Activated naive CD4-positive, alpha-beta T cell treated with anti-CD3 and anti-CD28 coated beads, Interleukin-2, amount 50 U/mL, for 72 hours (primary cell): ENCODE measurements at places on chromosomes 6 and 20. TPM values are rescaled to one million over a fixed set of nuclear protein-coding genes. Genes with fewer than 3 reads are reported as not detected.

Gene RAD21L1
- 0.47 TPM for total RNA-seq

Gene CYB5R4
- total RNA-seq: 42.1 TPM

Gene UNC5CL
- 2.8 TPM for total RNA-seq

Gene CDSN
- total RNA-seq: not detected

Gene RIPPLY2
- total RNA-seq: not detected

Gene SNAI1
- 0.33 TPM for total RNA-seq

Gene BRPF3
- 17.7 TPM for total RNA-seq

Gene RSPH4A
- not detected for total RNA-seq

Gene NKAIN2
- not detected for total RNA-seq

Gene PRICKLE4
- 0.60 TPM for total RNA-seq

Gene ATP9A
- total RNA-seq: 0.07 TPM

Gene KCNQ5
- total RNA-seq: 9.6 TPM

- DNase-seq: peak; percentile 61
Measured at GRCh38 chr6:37209461-37210205, 39.7 kb downstream of the PIM1 start.

DNA sequence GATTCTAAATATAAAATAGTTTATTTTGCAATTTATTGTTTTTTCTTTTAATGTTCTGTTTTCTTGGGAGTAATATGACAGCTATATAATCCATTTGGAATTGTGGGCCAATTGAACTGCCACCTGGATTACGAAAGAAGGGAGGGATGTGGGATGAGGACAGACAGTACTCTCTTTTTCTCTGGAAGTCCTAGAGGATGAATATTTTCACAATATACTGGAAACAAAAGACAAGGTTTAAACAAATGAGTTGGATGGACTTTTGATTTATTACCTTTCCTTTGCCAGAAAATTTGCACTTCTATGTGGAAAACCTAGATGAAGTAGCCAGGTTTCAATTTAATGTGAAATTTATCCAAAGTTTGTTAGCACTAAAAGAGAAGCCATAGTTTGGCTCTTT, 325.5 kb upstream of the IMPG1 start:
- no peak for DNase-seq

GRCh38 chr20:25058847-25059810, 1.2 kb upstream of the ACSS1 start:
- DNase-seq: no peak

DNA sequence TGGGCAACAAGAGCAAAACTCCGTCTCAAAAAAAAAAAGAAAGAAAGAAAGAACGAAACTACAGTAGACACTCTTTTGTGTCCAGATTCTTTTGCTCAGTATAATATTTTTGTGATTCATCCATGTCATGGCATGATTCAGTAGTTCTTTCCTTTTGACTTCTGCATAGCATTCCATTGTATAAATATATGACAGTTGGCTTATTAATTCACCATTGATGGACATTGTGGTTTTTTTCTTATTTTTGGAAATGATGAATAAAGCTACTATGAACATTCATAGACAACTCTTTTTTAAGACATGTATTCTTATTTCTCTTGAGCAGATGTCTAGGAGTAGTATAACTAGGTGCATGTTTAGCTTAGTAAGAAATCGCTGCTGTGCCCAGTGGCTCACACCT, 10.3 kb upstream of the IER3 start:
- no peak for DNase-seq

- no peak for DNase-seq
Measured at GRCh38 chr6:36364669-36365479, 22.6 kb downstream of the ETV7 start.

DNA sequence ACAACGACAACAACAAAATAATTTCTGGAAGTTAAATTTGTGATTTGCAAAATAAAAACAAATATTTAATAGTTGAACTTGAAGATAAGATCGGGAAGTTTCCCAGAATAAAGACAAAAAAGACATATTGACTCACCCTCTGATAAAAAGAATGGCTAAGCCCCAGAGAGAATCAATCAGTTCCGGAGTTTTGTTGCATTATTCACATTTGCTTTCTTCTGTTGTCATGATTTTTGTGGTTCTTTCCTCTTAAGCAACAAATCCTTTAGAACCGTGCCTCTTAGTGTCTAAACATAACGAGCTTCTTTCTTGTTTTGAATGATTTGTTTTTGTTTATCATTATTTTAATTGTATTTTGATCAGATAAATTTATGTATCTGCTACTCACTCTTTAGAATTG, 337.7 kb upstream of the PRND start:
- no peak for DNase-seq

DNA sequence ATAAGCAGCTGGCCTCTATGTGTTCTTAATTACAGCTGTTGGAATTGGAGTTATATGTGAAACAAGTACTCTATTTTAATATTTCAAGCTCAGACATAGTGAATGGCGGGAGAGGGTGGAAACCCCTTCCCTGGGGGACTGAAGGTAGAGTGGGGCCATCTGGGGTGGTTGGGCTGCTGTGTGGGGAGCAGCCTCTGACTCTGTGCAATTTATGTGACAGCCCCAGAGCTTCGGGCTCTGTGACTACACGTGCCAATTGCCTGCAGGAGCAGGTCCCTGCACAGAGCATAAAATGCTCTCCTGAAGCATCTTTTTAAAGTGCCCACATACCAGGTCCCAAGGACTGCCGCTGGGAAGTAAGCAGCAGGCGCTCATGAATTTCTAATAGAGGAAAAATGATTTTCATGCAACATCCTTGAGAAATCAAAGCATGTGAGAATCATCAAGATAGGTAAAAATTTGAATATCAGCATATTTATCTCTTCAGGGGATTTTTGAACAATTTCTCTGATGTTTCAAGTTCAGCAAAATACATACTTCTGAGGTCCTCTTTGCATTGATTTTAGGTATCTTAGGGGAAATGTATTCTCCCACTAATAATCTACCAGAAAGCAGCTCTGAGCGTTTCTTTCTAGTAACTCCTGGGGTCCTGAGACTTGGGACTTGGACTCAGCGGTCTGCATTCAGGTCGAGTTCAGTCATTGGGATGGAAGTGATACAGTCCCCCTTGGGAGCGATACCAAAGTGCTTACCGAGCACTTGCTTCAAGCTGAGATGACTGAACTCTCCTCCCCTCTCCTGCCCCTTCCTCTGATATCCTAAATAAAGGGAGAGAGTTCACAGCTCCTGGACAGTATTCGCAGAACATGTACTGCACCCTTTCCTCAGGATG, 40.0 kb downstream of the ALDH8A1 start:
- no peak for DNase-seq

GRCh38 chr6:72739368-72739779, 117.5 kb downstream of the KCNQ5 start:
- DNase-seq: no peak

GRCh38 chr20:56630506-56631317, 1.6 kb downstream of the TFAP2C start:
- peak; percentile 8 for DNase-seq

- DNase-seq: peak; percentile 63
Measured at GRCh38 chr6:159788753-159789376, 537 bp downstream of the TCP1 start.

- no peak for DNase-seq
Measured at GRCh38 chr20:49712646-49712995, 1.1 kb downstream of the B4GALT5 start.

DNA sequence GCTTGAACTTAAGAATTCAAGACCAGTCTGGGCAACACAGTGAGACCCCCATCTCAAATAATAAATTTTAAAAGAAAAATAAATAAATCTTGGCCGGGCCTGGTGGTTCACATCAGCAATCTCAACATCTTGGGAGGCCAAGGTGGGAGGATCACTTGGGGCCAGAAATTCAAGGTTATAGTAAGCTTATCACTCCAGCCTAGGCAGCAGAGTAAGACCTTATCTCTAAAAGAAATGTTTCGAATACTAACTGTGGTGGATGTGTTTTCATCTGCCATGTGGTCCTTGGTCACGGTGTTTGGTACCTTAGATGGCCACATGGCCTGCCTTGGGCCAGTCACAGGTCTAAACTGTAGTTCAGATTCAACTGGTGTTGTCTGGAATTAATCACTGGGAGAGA, 5.8 kb downstream of the UBE2C start:
- no peak for DNase-seq

- no peak for DNase-seq
Measured at GRCh38 chr6:150667977-150668716, 68.5 kb downstream of the PLEKHG1 start.

DNA sequence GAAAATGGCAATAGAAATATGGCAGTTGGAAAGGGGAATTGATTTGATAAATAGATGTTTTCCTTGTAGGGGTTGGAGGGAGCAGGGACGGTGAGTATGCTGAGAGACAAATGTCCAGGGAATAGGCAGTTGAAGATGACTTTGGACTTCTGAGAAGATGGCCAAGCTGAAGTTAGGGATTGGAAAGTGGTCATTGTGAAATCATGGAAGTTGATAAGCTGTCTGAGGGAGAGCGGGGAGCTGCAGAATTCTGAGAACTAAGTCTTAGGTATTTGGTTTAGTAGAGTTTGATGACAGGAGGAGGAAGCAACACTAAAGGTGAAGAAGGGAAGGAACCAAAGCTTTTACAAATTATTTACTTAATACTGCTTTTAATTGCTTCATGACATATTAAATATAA, 15.1 kb downstream of the NDUFAF5 start:
- no peak for DNase-seq

GRCh38 chr6:156348849-156349248, 428.3 kb upstream of the ARID1B start:
- DNase-seq: no peak

DNA sequence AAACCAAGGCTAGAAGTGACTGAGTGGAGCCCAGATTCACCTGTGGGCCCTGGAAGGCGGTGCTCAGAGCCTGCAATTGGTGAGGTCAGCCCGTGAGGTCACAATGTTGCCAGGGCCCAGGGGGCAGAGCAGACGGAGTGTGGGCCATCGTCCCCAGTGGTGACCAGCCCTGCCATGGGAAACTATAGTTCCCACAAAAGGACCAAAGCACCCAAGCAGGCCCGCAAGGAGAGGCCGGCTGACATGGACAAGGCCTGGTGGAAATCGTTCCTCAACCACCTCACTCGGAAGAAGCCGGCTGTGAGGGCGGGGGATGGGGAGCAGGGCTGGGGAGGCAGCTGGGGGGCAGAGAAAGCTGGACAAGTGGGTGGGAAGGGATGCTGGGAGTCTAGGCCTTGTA, at the start of gene C20orf144:
TSS of gene C20orf144 (plus strand) at position 156 of the 400 bp plus-strand sequence. CDS start at position 175, 19 bp downstream.
- DNase-seq: no peak

- no peak for DNase-seq
Measured at GRCh38 chr6:142841915-142842314, 103.1 kb downstream of the HIVEP2 start.

DNA sequence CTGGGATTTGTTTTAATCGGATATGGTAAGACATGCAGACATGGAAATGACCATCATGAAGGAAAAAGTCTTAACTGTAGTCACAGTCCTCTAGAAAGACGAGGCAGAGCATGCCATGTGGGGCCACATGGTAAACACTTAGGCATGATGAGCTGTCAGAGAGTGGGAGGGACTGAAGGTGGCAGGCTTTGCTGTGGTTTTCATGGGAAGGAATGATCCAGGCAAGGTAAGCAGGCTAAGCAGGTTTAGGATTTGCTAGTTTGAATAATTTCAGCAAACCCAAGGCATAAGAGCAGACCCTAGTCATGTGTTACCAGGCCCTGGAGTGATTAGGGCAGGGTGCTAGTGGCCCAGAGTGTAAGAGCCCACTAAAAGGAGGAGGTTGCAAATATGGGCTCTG, 47.2 kb upstream of the STMND1 start:
- no peak for DNase-seq

GRCh38 chr20:9160331-9160730, 91.4 kb downstream of the PLCB4 start:
- DNase-seq: no peak

- DNase-seq: peak; percentile 65
Measured at GRCh38 chr6:47242483-47243386, 67.0 kb downstream of the TNFRSF21 start.

DNA sequence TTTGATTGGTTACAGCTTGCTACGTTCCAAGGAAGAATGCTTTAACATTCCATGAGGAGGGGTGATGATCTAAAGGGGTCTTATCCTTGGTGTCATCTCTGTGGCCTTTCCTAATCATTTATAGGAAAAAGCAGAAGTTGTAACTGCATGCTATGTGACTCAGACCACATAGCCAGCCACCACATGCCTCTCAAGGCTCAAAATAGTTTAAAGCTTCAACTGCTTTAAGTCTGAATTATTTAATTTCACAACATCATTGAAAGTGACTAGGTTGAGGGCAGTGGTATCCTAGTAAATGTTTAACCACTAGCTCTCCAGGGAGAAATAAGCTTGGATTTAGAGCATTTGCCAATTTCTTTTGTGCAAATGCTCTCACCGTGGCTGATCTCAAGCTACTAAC, 29.7 kb downstream of the MC3R start:
- DNase-seq: no peak

- no peak for DNase-seq
Measured at GRCh38 chr20:38700926-38701325, 23.4 kb upstream of the SLC32A1 start.

DNA sequence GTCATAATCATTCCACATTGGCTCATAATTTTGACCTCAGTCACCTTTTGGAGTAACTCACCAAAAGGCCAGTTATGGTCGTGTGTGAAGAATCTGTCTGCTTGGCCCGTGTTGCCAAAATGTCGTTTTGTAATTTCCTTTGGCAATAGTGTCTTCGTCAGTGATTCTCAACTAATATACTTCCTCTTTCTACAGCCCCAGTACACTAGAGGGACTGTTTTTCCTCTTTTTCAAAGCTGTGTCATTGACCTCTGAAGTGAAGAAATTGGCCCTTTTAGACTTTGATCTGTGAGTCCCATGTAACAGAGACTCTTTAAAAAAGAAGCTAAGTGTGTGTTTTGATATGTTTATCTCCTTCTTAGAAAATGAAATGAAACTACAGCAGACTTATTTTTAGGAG, 5.2 kb downstream of the FOXO3 start:
- DNase-seq: no peak

DNA sequence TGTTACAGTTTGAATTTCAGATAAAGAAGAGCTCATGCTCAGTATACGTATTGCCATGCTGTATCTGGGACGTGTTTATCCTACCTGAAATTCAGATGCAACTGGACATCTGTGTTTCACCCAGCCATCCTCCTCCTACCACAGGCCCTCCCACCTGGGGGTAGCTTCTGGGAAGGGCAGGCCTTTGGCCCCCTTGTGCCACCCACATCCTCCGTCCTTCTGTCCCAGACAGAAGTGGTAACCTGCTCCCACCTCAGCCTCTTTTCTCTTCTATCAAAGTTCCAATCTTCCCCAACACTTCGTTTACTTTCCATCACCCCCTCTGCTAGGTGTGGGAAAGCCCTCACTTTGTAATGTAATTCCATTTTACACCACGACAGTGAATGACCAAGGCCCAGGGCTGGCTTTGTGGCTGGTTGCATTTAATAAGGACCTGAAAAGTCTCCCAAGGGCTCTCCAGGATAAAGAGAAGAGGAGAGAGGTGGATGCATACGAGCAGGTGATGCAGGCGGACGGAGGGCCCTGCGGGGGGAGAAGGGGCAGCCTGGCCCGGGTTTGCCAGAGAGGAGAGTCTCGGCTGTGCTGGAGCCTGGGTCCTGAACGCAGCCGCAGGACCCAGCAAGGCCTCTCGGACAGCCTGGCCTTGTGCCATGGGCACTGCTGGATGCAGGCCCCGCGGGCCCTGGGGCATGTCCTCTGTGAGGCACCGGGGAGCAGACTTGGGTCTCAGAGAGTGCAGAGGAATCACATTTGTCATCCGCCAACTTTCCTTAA, 98.4 kb downstream of the PSMB1 start:
- DNase-seq: no peak
